ENCODE measurements at places on chromosomes 6 and 20.

- no peak for DNase-seq
Measured at GRCh38 chr6:143598466-143599080, 79.2 kb upstream of the PHACTR2 start.

DNA sequence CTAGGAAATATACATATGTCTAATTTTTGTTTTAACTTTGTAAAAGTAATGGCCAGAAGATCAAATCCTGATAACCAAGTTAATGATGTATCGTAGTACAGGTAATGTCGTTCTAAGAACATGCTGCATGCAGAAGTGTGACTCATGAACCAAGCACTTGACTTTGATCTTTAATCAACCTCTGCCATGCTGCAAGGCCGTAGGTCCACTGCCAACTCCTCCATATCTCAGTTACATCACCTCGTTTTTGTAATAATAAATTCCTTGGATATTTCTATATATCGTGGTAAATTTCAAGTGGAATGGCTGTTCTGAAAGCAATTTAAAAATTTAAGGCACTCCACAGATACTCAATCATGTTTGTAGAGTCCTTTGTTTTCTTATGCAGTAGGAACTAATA, 771.7 kb downstream of the EPHA7 start:
- DNase-seq: no peak

DNA sequence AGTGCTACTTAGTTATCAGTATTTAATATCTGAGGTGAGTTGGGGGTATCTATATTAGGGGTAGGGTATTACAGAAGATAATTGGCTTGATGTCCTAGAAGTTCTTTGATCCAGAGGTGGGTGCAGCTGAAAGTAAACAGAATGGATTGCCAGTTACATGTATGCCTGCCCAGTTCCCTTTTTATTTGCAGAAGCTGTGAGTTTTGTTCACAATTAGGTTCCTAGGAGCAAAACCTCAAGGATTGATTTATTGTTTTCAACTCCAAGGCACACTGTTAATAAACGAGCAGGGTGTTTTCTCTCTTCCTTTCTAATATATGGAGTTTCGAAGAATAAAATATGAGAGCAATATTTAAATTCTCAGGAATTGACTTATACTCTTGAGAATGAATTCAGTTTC, 129.0 kb downstream of the SULF2 start:
- DNase-seq: no peak

DNA sequence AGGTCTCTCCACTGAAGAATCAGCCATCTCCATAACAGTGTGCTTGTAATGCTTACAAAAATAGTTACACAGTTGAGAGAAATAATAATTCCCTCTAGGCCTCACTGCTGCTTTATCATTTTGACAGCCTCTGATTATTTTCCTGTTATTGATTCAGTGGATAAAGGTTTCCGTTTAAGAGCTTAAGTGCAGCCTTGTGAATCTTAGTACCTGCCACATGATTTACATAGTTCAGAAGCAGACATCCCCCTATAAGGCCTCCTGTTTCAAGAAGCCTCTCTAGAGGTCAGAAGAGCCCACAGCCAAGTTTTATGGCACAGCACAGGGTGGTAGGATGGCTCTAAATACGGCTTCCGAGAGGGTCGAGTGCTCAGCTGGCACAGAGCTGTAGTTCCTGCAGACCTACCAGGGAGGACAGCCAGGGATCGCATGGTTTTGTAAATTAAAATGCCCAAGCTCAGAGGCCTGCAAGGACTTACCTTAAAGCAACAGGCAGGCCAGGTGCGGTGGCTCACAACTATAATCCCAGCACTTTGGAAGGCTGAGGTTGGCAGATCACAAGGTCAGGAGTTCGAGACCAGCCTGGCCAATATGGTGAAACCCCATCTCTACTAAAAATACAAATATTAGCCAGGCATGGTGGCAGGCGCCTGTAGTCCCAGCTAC, 17.6 kb upstream of the PYGB start:
- DNase-seq: no peak

DNA sequence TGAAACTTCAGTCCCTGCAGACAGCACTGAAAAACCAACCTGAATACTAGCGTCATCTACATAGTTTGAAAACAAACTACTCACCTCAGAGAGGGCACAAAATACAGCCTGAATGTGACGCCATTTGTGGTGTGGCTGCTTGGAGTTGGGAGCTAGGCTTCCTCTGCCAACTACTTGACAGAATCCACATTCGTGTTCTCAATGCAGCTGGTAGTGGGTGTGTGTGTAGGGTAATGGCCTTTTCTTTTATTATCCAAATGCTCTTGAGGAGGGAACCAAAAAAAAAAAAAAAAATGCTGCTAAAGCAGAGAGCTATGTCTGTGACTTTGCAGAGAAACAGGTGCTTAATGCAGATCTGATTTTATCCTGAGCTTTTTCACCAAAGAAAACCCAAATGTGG, 207.8 kb downstream of the OTOR start:
- DNase-seq: no peak

- DNase-seq: no peak
Measured at GRCh38 chr20:444117-444516, 18.2 kb downstream of the TBC1D20 start.

DNA sequence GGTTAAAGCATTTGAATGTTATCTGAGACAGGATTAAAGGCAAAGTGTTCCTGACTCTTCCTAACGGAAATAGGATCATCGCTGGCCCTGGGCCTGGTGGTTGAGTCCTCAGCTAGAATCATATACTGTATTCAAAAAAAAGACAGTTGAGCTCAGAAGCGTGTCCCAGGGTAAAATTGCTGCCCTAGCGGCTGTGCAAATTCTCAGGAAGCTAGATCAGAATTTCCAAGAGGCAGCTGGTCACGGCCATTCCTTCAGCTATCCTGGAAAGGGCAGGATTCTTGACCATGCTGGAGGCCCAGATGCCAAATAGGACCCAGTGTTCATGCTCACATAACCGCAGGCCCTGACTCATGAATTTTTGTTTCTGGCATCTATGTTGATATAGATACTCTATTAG, 67.4 kb downstream of the STMND1 start:
- DNase-seq: no peak

- DNase-seq: no peak
Measured at GRCh38 chr20:35006531-35006971, 50.9 kb downstream of the MYH7B start.

GRCh38 chr6:161694995-161695394, 421.1 kb upstream of the AGPAT4 start:
- DNase-seq: no peak
